ENCODE measurements at places on chromosomes 7 and 10. TPM values are rescaled to one million over a fixed set of nuclear protein-coding genes. Genes with fewer than 3 reads are reported as not detected.

Gene RTKN2
- total RNA-seq = 7.4 TPM

Gene ZNF716
- not detected for total RNA-seq

Gene TFEC
- total RNA-seq = 0.69 TPM

Gene NOS3
- total RNA-seq = 4.2 TPM

Gene SP8
- not detected for total RNA-seq

Gene CACNA2D1
- total RNA-seq = 9.3 TPM

Gene GNA12
- total RNA-seq = 24.8 TPM

Gene TWIST1
- not detected for total RNA-seq

Gene ANKRD1
- 0.32 TPM for total RNA-seq

Gene ANKRD30A
- total RNA-seq = not detected

DNA sequence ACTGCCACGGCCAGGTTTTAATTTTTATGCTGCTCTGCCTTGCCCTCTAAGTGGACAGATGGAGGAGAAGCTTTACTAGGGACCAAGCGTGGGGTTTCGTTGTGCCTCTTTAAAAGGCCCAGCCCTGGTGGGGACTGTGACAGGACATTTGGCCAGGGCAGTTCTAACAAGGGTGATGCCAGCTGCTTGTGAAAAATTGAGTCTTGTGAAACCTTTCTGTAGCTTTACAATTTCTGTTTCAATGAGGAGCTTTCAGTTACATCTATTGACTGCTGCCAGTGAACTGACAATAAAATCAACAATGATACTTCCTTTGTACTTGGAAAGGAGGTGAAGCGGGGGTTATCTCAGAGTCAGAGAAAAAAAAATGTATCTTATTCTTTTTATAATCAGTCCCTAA lies 233.1 kb upstream of the CSTF2T start:
- DNase-seq = no peak

- peak; percentile 61 for DNase-seq
These were observed 22.6 kb upstream of the AKR1C3 start for GRCh38 chr10:5071411-5072198.

DNA sequence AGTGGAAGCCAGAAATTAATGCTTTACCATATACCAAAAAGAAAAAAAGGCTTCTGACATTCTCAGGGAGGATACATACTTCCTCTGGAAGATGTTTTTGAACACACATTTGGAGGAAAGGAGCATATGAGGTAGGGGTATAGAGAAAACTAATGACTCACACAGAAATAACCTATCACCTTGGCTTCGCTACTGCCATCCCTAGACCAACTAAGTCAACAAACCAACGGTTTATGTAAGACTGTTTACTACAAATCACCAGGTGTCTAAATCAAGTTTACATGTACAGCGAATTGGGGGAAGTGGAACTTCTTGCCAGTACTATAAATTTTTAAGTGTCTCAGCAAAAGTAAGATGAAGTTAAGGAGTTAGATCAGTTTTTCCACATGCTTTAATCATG lies 96.9 kb downstream of the NT5C2 start:
- DNase-seq = no peak

DNA sequence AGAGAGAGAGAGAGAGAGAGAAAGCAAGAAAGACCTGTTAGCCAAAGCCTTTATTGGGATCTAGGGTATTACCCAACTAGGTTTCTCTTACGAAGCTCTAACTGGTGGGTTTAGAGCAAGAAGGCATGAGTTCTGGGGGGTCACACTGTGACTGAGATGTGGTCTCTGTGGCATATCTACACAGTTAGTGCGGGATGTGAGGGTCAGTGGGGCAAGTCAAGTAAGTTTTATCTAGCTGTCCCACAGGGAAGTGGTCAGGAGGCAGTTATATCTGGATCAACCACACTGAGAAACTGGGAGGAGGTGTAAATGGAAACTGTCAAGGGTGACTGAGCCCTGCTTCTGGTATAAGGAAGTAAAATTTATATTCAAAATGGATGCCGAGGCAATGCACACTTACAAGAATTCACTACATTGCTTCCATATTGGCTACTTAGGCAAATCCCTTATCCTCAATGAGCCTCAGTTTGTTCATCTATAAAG lies 331.6 kb upstream of the HPS1 start:
- DNase-seq = no peak

DNA sequence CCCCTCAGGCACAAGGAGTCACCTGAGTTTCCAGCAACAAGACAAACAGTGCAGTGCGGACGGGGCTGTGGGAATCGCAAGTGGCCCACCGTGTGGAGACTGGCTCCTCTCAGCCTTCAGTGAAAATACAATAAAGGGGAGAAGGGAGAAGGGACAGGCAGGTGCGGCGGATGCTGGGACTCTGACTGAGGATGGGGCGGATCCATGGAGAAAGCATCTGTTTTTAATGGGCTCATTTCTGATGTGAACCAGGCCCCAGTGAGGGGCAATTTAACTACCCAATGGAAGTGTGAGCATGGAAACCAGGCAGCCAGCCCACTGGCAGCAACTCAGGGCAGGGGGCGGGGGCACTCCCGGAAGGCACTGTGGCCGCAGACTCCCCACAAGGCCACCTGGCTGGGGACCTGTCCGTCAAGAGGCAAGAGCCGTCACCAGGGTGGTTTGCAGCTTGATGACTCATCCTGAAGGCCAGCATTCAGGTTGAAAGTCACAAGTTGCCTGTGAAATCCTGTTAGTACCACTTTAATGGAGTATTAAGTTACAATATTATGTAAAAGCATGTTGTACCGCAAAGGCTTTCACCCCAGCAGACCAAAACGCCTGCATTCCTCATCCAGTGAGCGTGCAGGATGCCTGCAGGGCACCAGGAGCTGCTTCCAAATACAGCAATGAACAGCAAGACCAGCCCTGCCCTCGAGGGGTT lies 476.4 kb downstream of the PTPRN2 start:
- no peak for DNase-seq

GRCh38 chr10:11425676-11426075 lies 185.8 kb downstream of the USP6NL start:
- DNase-seq = no peak

GRCh38 chr10:31509989-31510388 lies 191.0 kb downstream of the ZEB1 start:
- no peak for DNase-seq

DNA sequence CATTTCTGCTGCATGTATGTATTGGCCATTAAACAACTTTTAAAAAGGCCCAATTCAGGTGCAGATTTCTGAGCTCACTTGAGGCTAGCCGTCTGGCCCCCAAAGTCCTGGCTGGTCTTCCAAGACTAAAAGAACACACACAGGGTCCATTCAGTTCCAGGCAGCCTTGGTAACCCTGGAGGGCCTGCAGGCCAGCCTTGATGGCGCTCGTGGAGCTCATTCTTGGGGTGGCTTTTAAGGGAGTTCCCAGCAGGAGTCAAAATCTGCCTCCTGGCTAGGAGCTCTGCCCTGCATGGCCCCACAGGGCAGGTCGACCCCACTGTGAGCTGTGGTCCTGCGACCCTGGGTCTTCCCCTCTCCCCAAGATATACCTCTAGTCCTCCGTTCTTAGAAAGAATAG lies 28.8 kb downstream of the ANXA11 start:
- no peak for DNase-seq

- DNase-seq = no peak
These were observed 121.3 kb downstream of the PPP1R9A start for GRCh38 chr7:95028683-95029082.

DNA sequence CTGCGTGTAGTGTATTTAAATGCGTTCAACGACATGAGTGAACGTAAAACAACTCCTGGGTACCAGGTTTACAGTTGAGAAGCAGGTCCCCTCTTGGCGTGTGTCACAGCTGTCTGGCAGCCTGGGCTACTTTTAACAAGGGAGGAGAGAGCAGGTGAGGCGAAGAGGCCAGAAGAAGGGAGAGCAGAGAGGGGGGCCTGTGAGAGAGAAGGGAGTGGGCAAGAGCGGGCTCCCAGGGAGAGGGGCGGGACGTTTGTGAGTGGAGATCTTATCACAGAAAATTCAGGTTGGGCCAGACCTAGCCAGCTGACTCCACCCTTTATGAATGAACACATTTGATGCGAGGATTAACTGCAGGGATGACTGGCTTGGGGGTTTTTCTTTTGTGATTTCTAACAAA lies 154.0 kb downstream of the CAMK1D start:
- DNase-seq = peak; percentile 33

DNA sequence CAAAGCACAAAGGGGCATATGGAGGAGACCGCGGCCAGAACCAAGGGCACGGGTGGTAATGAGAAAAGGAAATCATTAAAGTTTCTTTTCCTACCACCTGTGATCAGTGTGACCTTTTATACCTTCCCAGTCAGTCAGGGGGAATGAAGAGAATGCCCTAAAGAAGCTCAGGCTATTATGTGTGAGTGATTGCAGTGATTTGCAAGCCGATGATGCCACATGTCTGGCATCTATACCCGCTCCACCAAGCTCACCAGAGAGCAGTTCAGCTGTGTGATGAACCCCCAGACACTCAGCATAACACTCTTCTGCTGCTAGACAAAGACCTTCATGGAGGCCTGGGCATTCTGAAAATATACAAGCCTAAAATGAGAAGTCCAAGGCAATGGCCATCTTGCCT lies 106.2 kb upstream of the AGK start:
- no peak for DNase-seq

GRCh38 chr7:70439651-70440050 lies 692.3 kb upstream of the GALNT17 start:
- DNase-seq = no peak

DNA sequence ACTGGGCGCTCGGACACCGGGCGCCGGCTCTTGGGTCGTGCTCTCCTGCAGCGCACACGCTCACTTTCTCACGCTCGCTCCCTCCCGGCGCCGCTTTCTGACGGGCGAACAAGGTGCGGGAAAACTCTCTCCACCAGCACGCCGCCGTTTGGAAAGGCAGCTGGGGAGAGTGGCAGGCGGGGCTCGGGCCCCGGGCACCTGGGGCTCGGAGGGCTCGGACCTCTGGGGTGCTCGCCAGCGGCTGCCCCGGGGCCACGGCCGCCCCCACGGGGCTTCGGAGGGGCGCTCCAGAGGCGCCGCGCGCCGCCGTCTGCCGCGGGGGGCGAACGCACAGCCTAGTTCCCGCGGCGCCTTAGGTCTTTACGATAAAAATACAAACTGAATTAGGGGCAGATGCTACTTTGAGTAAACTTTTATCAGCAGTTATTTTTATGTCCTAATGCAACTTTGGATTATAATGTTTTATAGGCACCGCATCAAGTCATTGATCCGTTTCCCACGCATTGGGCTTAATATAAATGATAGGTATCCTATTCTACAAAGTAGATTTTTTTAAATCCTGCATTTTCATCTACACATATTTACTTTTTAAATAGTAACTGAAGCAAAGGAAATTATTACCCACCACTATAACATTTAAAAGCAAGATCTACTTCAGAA lies 535 bp upstream of the EPC1 start:
- DNase-seq = no peak

GRCh38 chr7:156896388-156897022 lies 3.5 kb upstream of the LMBR1 start:
- no peak for DNase-seq

- no peak for DNase-seq
These were observed 5.6 kb downstream of the TMEM168 start for GRCh38 chr7:112784603-112785002.

- DNase-seq = peak; percentile 88
These were observed 95.4 kb upstream of the AFAP1L2 start for GRCh38 chr10:114499630-114500190.

DNA sequence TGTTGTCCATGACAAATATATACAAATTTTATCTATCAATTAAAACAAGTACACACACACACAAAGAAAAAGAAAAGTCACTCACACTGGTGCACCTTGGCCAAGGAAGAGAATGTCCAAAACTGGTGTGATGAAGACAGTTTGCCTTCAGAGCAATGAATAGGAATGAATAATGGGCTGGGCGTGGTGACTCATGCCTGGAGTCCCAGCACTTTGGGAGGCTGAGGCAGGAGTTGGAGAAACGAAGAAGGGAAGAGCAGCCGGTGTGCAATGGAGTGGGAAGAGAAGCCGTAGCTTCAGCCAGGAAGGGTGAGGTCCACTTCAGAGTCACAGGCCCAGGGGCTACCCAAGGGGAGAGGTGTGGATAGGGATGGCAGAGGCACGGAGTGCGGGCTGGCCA lies 253.6 kb downstream of the CCSER2 start:
- peak; percentile 8 for DNase-seq

- DNase-seq = no peak
These were observed 76.8 kb downstream of the LANCL2 start for GRCh38 chr7:55441774-55442522.

DNA sequence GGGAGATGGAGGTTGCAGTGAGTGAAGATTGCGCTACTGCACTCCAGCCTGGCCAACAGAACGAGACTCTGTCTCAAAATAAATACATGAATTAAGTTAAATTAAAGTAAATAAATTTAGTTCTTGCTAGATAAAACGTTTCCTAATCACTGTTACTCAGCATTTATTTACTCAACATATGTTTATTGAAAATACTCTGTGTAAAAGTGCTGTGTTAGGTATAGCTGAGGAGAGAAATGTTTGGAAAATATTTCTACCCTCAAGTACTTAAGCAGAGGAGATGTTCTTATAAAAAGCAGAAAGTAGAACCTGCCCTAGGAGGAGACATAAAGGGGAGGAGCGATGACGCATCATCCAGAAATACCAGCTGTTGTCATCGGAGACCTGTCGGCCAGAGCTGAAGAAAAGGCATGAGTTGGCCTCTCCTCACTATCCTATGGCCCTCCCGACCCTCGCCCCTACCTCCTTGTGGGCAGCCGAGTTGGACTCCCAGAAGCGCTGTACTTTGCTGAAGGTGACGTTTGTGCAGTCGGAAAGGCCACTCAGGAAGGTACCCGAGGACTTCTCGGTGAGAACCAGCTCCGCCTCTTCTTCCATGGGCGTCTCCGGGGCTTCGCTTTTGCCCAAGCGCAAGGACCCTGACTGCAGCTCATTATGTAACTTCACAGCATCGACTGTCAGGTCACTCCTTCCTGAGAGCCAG lies 1.1 kb downstream of the RRP12 start:
- peak; percentile 71 for DNase-seq

GRCh38 chr7:14888962-14889361 lies 13.6 kb downstream of the DGKB start:
- DNase-seq = no peak

GRCh38 chr7:297611-298374 lies 7.8 kb downstream of the FOXL3 start:
- DNase-seq = no peak

All from colonic mucosa (tissue), 4 donors.